ENCODE measurements at places on chromosomes 4 and X. TPM values are rescaled to one million over a fixed set of nuclear protein-coding genes. Genes with fewer than 3 reads are reported as not detected.

GRCh38 chr4:15479089-15479912 lies 9.6 kb downstream of the CC2D2A start:
- peak; percentile 87 for DNase-seq

DNA sequence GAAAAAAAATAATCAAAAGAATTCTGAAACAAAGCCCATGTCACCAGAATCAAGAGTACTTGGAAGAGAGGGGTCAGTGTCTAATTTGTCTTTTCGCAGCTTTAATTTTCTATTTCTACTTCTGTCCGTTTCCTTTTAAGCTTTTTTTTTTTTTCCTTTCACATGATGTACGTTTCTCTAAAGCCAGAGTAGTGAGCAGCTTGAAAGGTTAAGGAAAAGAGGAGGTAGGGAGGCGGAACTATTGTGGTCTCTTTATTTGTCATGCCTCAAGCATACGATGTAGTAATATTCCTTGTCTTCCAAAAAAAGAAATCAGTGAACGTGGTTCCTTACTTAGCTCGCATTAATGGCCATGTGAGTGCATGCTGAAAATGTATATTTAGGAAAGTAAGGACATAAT lies 311.5 kb downstream of the TENM3 start:
- no peak for DNase-seq

DNA sequence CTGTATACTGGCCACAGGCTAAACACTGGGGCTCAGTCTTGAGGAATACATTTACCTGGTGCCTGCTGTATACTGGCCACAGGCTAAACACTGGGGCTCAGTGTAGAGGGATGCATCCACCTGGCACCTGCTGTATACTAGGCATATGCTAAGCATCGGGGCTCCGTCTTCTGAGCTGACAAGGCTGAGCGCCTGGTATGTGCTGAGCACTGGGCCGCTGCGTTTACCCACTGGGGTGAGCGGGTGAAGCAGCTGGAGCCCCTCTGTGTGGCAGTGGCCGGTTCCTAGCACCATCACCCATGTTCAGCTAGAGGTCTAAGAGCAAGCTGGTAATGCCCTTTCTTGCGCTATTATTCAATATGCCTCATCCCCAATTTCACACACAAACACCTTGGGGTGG lies 93.4 kb downstream of the ADRA2C start:
- DNase-seq, result no peak

GRCh38 chrX:31981546-31982062 lies 909.8 kb upstream of the FTHL17 start:
- no peak for DNase-seq

Gene FGG
- polyA plus RNA-seq, result 25.0 TPM

Gene MAML3
- polyA plus RNA-seq, result 17.9 TPM

Gene NKX6-1
- polyA plus RNA-seq, result not detected

Gene TSC22D3
- polyA plus RNA-seq, result 72.8 TPM

Gene ARHGEF6
- polyA plus RNA-seq, result 13.5 TPM

Gene PDGFC
- polyA plus RNA-seq, result 88.6 TPM

Gene CFAP99
- 0.70 TPM for polyA plus RNA-seq
